ENCODE measurements at places on chromosomes 5 and 9. TPM values are rescaled to one million over a fixed set of nuclear protein-coding genes. Genes with fewer than 3 reads are reported as not detected.

SYK gene
- total RNA-seq, result not detected

GRCh38 chr9:4375424-4376200 lies 75.7 kb upstream of the GLIS3 start:
- no peak for DNase-seq

FBLL1 gene
- total RNA-seq, result 3.8 TPM

GRCh38 chr9:91320299-91320698 lies 41.4 kb downstream of the AUH start:
- DNase-seq, result no peak

GRCh38 chr9:7289773-7290172 lies 509.8 kb downstream of the DMAC1 start:
- no peak for DNase-seq

UCK1 gene
- total RNA-seq, result 32.2 TPM

- no peak for DNase-seq
Measured at GRCh38 chr5:139684881-139685749, 37.0 kb downstream of the CXXC5 start.

PCDHA4 gene
- 12.8 TPM for total RNA-seq

DNA sequence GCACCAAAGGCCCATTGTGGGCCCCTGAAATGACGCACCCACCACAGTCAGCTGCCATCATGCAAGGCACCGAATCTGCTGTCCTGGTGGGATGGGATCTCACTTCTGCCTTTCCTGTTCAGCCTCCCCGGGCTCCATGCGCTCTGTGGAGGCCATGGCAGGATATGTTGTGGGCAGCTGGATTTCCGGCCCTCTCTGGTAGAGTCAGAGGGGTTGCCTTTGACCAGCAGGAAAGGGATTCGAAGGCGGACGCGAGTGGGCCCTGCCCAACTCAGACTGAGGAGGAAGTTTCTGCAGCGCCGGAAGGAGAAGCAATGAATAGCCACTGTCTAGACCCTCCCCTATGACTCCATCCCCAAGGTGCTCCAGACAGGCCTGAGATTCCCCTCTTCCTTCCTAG lies 35.5 kb downstream of the GADD45G start:
- no peak for DNase-seq

DNA sequence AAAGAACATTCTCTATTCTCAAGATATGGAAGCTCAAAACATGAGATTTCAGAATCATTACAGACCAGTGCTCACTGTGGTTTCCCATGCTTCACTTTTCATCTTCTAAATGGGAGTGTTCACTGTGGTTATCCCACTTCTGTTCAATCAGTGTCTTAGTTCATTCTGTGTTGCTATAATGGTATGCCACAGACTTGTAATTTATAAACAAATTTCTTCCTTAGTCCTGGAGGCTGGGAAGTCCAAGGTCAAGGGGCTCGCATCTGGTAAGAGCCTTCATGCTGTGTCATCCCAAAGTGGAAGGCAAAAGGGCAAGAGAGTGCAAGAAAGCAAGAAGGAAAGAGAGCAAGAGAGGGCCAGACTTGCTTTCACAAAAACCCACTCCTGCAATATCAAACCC lies 146.3 kb downstream of the TTC39B start:
- no peak for DNase-seq

OMD gene
- total RNA-seq, result 31.1 TPM

DNA sequence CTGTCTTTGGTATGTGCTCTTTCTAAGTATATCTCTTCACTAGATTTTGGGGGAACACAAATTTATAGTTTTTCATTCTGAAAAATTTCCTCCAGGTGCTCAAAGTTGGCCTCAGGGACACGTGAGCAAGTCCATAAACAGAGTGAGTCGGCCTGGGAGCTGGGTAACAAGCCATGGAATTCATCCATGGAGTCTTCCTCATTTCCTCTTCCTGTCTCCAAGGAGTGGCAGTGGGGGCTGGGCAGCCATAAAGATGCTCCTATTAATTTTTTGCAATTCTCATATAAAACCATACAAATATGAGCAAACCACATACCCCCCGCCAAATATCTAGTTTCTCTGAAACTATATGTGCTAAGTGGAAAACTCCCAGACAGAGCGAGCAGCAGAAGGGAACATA lies 136.6 kb upstream of the OTULINL start:
- DNase-seq, result no peak

GRCh38 chr5:59346514-59346913 lies 547.0 kb downstream of the PDE4D start:
- no peak for DNase-seq

GRCh38 chr9:86486891-86487837 lies 133.0 kb upstream of the TUT7 start:
- DNase-seq, result no peak

GRCh38 chr5:109161914-109162683 lies 247.7 kb downstream of the PJA2 start:
- no peak for DNase-seq

DNA sequence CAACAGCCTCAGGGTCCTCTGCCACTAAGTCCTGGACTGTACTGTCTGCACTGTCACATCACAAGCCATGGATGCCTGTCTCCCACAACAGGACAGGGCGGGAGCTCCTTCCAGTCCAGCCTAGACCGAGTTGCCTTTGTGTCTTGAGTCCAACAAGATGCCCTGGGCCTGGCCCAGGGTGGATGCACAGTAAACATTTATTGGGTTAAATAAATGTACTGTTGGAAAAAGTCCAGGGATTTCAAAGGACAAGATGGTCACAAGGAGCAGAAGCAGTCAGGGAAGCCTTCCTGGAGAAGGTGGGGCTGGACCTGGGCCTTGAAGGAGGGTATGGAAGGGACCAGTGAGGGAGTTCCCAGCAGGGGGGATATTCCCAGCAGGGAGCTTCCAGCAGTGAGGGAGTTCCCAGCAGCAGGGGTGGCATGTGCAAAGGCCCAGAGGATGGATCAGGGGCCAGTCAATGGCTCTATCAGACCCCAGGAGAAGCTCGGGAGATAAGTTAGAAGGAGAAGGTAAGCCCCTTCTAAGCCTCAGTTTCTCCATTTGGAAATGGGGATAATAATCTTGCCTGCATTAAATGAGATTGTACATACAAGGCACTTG lies 72.7 kb upstream of the NEURL1B start:
- no peak for DNase-seq

GRCh38 chr9:137650259-137650658 lies 31.5 kb downstream of the EHMT1 start:
- DNase-seq, result no peak

GADD45G gene
- 1.0 TPM for total RNA-seq

DNA sequence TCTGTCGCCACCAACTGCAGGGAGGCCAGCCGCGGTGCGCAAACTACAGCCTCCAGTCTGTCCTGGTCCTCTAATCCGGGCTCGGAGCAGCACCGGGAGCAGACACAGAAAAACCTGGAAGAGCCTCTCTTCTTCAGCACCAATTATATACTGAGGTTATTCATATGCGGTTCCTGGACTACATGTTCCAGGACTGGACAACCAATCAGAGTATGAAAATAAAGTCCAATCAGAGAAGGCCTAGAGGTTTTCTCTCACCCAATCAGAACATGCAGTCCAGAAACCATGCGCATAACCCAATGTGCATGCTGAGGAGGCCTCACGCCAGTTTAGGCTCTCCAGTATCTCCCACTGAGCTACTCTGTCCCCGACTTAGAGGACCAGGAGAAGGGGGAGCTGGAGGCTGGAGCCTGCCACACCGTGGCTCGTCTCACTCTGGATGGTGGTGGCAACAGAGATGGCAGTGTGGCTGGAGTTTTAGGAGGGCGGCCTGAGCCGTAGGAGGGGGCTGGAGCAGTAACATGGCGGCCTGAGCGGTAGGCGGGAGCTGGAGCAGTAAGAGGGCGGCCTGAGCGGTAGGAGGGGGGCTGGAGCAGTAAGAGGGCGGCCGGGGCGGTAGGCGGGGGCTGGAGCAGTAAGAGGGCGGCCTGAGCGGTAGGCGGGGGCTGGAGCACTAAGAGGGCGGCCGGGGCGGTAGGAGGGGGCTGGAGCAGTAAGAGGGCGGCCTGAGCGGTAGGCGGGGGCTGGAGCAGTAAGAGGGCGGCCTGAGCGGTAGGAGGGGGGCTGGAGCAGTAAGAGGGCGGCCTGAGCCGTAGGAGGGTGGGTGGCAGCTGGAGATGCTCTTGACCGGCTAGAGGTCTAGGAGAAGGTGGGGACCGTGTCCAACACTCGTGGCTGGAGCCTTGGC lies 20.4 kb upstream of the TRIM52 start:
- DNase-seq, result peak; percentile 89

DNA sequence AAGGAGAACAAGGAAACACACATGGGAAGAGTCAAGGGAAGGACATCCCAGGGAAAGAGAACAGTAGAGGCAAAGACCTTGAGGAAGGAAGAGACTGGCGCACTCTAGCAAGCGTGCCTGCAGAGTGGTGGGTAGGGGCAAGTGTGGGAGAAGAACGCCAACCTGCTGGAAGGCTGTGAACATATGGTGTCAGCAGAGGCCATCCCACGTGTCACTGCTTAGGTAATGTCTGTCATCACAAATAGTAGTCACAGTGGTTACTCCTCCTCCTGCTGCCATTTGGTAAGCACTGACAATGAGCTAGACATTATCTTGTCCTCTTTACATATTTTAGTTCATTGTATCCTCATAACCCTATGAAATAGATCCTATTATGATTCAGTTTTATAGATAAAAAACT lies 206.4 kb upstream of the TRIM32 start:
- no peak for DNase-seq

GRCh38 chr9:115209601-115210306 lies 91.8 kb upstream of the TNC start:
- DNase-seq, result no peak

DNA sequence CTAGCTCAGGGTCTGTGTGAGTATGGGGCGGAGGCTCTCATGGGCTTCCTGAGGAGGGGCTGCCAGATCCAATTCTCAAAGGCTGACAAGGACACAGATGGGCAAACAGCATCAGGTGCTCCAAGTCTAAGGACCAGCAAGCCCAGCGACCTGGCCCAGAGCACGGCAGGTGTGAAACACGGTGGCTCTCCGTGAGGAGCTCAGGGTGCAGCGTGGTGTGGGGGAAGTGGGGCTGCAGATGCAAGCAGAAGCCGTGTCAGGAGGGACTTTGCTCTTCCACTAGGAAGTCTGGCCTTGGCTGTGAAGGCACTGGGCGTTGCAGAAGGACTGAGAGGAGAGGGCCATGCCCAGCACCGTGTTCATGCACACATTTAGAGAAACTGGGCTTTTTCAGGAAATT lies 420.0 kb downstream of the GADD45G start:
- DNase-seq, result no peak

GRCh38 chr5:134141331-134142050 lies 27.0 kb downstream of the TCF7 start:
- peak; percentile 73 for DNase-seq

GRCh38 chr5:51958473-51958872 lies 575.2 kb downstream of the ISL1 start:
- no peak for DNase-seq

- DNase-seq, result no peak
Measured at GRCh38 chr5:160799184-160799583, 52.8 kb downstream of the ATP10B start.

DNA sequence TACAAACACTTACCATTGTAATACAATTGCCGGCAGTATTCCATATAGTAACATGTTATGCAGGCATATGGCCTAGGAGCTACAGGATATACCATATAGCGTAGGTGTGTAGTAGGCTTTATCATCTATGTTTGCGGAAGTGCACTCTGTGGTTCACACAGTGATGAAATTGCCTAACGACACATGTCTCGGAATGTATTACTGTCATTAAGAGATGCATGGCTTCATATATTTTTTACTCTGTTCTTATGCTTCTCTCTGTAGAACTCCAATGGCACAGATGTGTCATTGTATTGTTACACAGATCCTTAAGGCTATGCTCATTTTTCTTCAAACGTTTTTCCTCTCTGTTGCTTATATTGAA lies 19.2 kb upstream of the ANKRD18A start:
- no peak for DNase-seq

CCDC152 gene
- total RNA-seq, result not detected

GRCh38 chr5:36885566-36886485 lies 9.3 kb downstream of the NIPBL start:
- DNase-seq, result no peak

- DNase-seq, result no peak
Measured at GRCh38 chr5:37900692-37901091, 60.9 kb upstream of the GDNF start.

ROPN1L gene
- total RNA-seq, result not detected

- DNase-seq, result no peak
Measured at GRCh38 chr9:1120500-1121165, 70.5 kb downstream of the DMRT2 start.

GRCh38 chr5:130002876-130003275 lies 98.6 kb downstream of the CHSY3 start:
- DNase-seq, result no peak

NR4A3 gene
- 2.4 TPM for total RNA-seq

- no peak for DNase-seq
Measured at GRCh38 chr9:33140401-33141360, 26.5 kb downstream of the B4GALT1 start.
